Naive B cell (primary cell): ENCODE measurements at places on chromosomes 7 and 10.

DNA sequence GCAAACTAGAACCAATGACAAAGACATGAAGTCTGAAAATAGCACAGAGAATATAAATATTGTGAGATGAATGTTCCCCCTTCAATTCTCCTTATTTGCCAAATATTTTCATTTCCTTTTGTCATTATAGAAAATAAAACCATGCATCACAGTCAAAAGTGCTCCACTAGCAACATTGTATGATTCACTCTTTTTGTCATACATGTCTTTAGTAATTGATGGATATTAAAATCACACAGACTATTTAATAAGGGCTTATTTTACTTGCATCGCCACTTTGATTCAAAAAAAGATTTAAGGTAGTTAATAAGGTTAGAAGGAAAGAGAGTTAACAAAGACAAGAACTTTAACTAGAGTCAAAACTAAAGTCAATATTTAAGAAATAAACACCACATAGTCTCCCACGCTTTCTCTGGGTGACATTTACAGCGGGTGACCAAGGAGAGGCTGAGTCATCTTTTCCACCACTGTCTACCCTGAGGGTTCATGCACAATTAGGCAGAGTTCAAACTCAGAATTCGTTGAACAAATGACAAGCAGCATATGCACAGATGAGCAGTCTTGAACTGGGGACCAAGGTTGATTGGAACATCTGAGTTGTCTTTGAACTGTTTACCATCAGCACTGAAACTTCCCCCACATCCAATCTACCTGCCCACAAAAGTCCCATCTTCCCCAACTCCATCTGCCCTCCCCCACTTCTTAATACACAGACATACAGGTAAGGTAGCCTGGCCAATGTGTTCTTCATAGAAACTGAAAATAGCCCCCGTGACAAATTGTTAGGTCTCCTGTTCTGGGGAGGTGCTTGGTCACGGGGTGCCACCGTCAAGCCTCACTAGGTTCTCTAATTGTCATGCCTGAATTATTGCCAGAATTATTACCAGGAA lies 42.5 kb downstream of the C7orf25 start:
- no peak for DNase-seq
- H3K4me3 ChIP-seq: no peak overlapping the region
- H3K4me1 ChIP-seq: no peaks in the 10 kb centered on the region
- peaks cover 24% of the 10 kb centered on the region for H3K27me3 ChIP-seq

DNA sequence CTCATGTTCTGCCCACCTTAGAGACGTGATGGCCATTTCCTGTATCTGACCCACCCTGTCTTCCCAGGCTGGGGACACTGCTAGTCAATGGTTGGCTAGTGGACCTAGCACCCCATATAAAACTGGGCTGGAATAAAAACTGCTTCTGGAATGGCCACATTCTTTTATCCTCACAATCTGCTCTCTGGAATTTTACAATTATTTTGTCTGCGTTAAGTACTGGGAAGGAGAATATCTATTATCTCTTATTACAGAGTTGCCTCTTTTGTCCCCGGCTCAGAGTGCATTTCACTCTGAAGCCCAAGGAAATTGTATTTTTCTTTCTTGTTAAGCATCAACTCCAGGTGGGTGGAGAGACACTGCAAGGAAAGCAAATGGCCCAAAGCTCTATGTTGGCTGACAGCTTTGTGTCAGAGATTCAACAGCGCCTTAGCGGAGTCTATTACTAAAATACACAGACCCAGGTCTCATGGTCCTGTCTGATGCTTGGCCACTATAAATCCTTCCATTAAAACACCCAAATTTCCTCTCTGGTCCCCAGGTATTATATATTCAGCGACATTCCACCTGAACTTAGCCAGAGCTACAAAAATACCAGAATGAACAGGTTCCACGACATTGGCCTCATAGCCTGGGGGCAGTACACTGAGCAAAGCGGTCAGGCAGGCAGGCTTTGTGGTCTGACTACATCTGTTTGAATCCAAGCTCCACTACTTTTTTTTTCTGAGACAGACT lies 121.7 kb downstream of the PRPF18 start:
- H3K36me3 ChIP-seq: no peaks in the 10 kb centered on the region
- H3K27me3 ChIP-seq: peaks cover 33% of the 10 kb centered on the region
- no peak for DNase-seq

DNA sequence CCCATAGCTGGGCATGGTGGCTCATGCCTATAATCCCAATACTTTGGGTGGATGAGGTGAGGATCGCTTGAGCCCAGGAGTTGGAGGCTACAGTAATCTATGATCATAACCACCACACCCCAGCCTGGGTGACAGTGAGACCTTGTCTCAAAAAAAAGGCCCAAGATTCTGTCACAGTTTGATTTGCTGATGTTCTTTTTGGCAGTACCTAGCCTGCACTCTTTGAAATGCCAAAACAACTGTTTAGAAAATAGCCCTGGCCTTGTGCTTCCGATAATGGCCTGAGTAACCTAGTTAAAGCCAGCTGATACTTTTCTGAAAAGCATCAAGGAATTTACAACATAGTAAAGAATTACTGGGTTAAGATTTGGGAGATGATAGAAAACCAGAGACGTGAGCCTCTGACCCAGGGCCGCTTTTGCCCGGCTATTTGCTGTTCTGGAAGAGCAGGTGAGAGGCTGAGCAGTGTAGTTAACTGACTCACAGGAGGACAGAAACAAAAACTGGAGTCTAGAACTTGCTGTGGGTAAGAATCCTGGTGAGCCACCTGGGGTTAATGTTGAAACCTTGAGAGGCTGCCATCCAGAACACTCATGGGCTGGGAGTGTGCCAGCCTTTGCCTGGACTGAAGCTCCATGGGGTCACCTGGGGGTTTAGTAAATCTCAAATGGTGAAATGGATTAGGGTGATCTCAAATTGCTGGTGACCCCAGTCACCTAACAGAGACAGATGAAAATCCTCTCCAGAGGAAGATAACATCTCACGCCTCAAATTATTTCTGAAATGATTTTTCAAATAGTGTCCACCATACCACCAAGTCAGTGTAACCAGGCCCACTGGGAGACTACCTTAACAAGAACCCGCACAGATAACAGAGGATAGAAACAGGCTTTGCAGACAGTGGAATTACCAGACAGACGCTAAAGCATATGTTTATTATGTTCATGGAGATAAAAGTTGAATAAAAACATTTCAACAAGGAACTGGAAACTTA lies 51.8 kb downstream of the GALNT11 start:
- peaks cover 34% of the 10 kb centered on the region for H3K4me1 ChIP-seq

- no peaks in the 10 kb centered on the region for H3K27me3 ChIP-seq
- no peaks in the 10 kb centered on the region for H3K4me1 ChIP-seq
- H3K27ac ChIP-seq: no peak overlapping the region
Measured at GRCh38 chr7:115630049-115630448, 400.5 kb downstream of the TFEC start.

GRCh38 chr7:47873762-47874161 lies 74.5 kb downstream of the PKD1L1 start:
- no peak overlapping the region for H3K4me3 ChIP-seq
- H3K27ac ChIP-seq: no peak overlapping the region
- DNase-seq: no peak
- H3K4me1 ChIP-seq: no peaks in the 10 kb centered on the region

DNA sequence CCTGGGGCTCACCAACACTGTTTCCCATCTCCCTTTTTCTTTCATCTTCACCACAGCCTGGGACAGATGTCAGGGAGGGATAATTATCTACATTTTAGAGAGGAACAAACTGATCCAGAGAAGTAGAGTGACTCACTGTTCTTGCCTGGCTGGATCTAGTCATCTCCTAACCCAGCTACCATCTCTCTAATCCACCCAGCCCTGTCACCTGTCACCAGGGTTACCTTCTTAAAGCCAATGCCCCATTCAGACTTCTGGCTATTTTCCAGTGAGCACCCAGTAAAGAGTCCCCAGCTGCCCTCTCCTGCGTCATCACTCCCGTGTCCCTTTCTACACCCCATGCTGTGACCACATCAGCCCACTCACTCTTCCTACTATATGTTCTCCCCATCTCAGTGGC lies 68.4 kb upstream of the DUSP5 start:
- H3K27me3 ChIP-seq: peaks cover 24% of the 10 kb centered on the region
- DNase-seq: no peak
- peak overlapping the region; percentile 27 for H3K27ac ChIP-seq

- H3K36me3 ChIP-seq: peaks cover 13% of the 10 kb centered on the region
- no peak overlapping the region for H3K27ac ChIP-seq
- no peak for DNase-seq
- H3K4me3 ChIP-seq: no peak overlapping the region
Measured at GRCh38 chr7:134046594-134047128, 80.5 kb upstream of the LRGUK start.

DNA sequence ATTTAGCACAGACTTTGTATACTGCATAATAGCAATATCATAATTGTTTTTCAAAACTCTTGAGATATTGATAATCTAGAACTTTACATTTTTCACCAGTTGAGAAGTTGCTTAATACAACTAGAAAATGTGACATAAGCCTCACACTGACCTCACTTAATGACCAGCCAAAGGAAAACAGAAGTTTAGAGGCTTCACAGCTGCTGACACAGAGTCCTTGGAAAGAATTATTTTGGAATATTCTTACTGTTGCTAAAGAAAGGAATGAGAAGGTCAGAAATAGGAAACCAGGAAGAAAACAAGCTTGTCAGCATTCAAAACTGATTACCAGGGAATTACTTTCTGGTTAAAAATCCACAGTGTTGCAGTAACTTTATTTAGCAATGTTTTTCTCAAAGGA lies 35.5 kb upstream of the WASL start:
- no peaks in the 10 kb centered on the region for H3K4me1 ChIP-seq
- H3K4me3 ChIP-seq: no peak overlapping the region
- H3K27ac ChIP-seq: no peak overlapping the region
- H3K36me3 ChIP-seq: no peaks in the 10 kb centered on the region
- no peak for DNase-seq

- H3K27me3 ChIP-seq: no peaks in the 10 kb centered on the region
- DNase-seq: no peak
- H3K36me3 ChIP-seq: no peaks in the 10 kb centered on the region
- H3K4me3 ChIP-seq: no peak overlapping the region
- H3K4me1 ChIP-seq: no peaks in the 10 kb centered on the region
Measured at GRCh38 chr7:82312646-82313045, 130.9 kb downstream of the CACNA2D1 start.

DNA sequence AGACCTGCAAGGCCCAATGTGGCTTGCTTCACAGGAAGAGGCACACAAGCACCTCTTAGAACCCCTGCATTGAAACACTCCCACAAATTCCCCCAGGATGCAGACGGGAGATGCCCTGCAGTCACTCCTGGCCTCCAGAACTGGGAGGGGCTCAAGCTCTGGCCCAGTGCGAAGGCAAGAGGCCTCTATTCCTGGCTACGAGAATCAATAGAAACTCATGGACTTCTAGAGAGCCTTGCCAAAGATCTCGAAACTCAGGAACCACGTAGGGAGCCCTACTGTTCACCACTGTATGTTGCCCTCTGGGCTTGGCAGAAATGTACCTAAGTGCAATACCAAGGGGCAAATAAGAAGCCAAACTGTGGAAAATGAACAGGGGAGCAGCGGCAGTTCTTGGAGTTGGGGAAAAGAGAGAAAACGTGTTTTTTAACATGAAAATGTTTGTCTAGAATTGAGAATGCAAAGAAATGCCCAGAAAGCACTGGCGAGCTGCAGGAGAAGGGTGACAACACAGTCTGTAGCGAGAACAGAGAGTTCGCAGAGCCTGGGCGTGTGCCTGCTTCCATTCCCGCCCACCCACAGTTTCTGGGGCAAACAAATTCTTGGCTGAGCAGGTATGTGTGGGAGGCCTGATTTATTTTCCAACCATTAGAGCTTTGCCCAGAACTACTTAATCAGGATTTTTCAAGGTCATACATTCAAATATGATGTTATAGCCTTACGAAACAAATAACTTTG lies 260.5 kb upstream of the KLF14 start:
- no peaks in the 10 kb centered on the region for H3K36me3 ChIP-seq
- H3K4me1 ChIP-seq: peaks cover 58% of the 10 kb centered on the region
- no peak for DNase-seq
- H3K4me3 ChIP-seq: peak overlapping the region; percentile 21
- H3K27ac ChIP-seq: peak overlapping the region; percentile 67
- H3K27me3 ChIP-seq: no peaks in the 10 kb centered on the region

GRCh38 chr7:75716992-75717626 lies 21.6 kb downstream of the HIP1 start:
- peaks cover 8% of the 10 kb centered on the region for H3K36me3 ChIP-seq
- peaks cover 12% of the 10 kb centered on the region for H3K4me1 ChIP-seq

GRCh38 chr10:49831352-49832035 lies 69.4 kb upstream of the OGDHL start:
- H3K4me3 ChIP-seq: no peak overlapping the region
- peaks cover 31% of the 10 kb centered on the region for H3K36me3 ChIP-seq
- H3K27me3 ChIP-seq: no peaks in the 10 kb centered on the region
- H3K4me1 ChIP-seq: no peaks in the 10 kb centered on the region

- peaks cover 42% of the 10 kb centered on the region for H3K4me1 ChIP-seq
- no peak overlapping the region for H3K4me3 ChIP-seq
- H3K36me3 ChIP-seq: peaks cover 27% of the 10 kb centered on the region
- H3K27ac ChIP-seq: peak overlapping the region; percentile 30
Measured at GRCh38 chr10:35433851-35434426, 97.6 kb downstream of the CCNY start.

GRCh38 chr10:121594623-121595350 lies 3.5 kb downstream of the FGFR2 start:
- peaks cover 5% of the 10 kb centered on the region for H3K4me1 ChIP-seq
- H3K36me3 ChIP-seq: peaks cover 7% of the 10 kb centered on the region
- peaks cover 26% of the 10 kb centered on the region for H3K27me3 ChIP-seq
- H3K27ac ChIP-seq: no peak overlapping the region
- no peak for DNase-seq

- H3K4me3 ChIP-seq: no peak overlapping the region
- DNase-seq: no peak
Measured at GRCh38 chr7:102018876-102019275, 201.4 kb downstream of the CUX1 start.

GRCh38 chr7:134394056-134394455 lies 64.8 kb downstream of the AKR1B1 start:
- no peaks in the 10 kb centered on the region for H3K4me1 ChIP-seq
- H3K4me3 ChIP-seq: no peak overlapping the region
- H3K27ac ChIP-seq: no peak overlapping the region
- peaks cover 20% of the 10 kb centered on the region for H3K27me3 ChIP-seq

- peaks cover 10% of the 10 kb centered on the region for H3K27me3 ChIP-seq
- H3K4me3 ChIP-seq: no peak overlapping the region
- DNase-seq: no peak
- no peaks in the 10 kb centered on the region for H3K36me3 ChIP-seq
Measured at GRCh38 chr10:43902842-43903241, 254.2 kb upstream of the ZNF32 start.

- no peaks in the 10 kb centered on the region for H3K27me3 ChIP-seq
- peaks cover 44% of the 10 kb centered on the region for H3K4me1 ChIP-seq
- H3K4me3 ChIP-seq: no peak overlapping the region
- no peak overlapping the region for H3K27ac ChIP-seq
- H3K36me3 ChIP-seq: no peaks in the 10 kb centered on the region
- no peak for DNase-seq
Measured at GRCh38 chr10:117363028-117363427, 12.2 kb downstream of the PDZD8 start.

DNA sequence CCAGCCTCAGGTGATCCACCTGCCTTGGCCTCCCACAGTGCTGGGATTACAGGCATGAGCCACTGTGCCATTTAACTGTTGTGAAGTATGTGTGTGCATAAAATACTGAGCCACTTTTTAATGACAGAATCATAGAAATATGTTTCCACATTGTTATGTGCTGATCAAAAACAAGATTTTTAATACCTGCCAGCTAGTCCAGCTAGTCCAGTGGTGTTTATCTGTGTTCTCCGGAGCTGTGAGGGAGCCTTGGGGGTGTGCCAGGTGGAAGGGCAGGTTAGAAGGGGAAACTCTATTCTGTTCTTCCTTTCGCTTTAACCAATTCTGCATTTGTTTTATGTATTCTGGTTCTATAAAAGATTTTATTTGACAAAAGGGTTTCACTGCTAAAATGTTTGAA lies 7.0 kb downstream of the FAM221A start:
- no peaks in the 10 kb centered on the region for H3K4me1 ChIP-seq
- no peak overlapping the region for H3K4me3 ChIP-seq
- no peak for DNase-seq
- peaks cover 13% of the 10 kb centered on the region for H3K36me3 ChIP-seq
- H3K27ac ChIP-seq: no peak overlapping the region
- no peaks in the 10 kb centered on the region for H3K27me3 ChIP-seq
